ENCODE measurements at places on chromosomes 16 and 17.
A peak's percentile ranks its signal among the peaks of the same experiment; 100 is the strongest.

DNA sequence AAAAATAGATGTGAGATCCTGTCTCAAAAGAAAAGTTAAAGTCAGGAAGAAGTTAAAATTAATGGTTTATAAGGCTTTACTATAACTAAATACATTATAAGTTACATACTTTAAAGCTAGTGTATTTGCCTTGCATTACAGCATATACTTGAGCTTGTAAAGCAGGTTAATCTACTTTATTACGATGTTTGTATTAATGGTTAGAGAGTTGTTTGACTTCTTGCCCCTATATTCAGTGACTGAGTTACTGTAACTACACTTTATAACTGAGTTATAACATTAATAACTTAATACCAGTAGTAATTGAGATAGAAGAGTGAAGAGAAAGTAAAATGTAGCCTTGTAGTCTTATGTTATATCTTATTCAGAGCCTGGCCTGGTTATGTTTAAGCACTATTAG is 22.9 kb downstream of the CLTC start:
- DNase-seq, result no peak

DNA sequence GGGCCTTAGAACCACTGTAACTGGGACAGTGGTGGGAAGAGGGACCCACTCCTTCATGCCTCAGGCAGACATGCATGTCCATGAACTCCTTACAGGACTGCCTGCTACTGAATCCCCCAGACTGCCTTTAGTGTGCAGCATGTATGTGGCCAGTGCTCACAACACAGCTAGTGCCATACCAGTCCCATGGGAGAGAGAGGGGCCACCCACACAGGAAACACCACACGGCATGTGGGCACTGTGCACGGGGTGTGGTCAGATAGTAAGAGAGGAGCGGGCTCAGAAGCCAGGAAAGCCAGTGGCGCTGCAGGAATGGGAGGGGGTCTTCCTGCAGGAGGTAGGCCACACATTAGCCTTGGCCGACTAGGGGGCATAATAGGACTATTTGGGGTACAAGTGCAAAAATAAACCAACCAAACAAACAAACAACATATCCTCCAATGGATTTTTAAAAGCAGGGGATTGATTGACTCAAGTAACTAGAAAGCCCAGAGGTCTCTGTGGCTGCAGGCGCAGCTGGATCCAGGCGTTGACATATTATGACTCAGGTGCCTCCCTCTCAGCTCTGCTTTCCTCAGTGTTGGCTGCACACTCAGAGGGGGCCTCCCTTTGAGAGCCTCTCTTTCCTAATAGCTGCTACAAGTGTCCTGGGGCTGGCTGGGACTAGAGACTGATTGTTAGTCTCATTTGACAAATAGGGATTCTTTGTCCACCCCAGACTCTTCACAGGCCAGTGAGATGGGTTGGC is 104.4 kb downstream of the AMFR start:
- no peak for DNase-seq

DNA sequence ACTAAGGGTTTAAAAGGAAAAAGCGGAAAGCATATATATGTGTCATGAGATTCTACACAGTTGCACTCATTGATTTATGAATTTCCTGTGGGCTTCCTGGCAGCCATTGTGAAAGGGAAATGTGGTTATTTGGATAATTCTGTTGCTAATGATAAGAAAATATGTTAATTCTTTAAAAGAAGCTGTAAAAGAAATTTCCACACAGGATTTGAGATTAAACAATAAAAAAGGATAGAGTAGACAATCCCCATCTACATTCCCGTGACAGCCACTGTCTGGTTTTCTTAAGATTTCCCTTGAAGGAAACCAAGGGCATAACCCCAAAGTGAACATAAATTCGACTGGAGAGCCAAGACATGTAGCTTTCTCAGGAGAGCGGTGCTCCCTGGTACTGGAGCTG is 397.5 kb downstream of the CPPED1 start:
- no peak for DNase-seq

DNA sequence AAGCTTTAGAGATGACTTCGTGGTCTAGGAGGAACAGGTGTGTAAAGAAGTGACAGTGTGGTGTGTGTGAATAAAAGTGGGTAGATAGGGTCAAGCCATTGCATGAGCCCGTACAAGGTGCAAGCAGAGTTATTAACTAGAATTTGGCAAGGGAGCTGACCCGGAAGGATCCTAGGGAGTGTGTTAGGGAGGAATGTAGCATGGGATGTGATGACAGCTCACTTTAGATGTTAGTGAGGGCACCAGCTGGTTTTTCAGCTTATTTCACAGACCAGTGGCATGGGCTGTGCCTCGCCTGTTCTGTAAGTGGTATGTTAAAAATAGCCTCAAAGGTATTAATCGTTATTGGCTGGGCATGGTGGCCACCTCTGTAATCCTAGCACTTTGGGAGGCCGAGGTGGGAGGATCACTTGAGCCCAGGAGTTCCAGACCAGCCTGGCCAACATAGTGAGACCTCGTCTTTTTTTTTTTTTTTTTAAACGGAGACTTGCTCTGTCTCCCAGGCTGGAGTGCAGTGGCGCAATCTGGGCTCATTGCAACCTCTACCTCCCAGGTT is 8.3 kb downstream of the ANKRD40CL start:
- no peak for DNase-seq

GRCh38 chr16:51153577-51154031 is 2.5 kb upstream of the SALL1 start:
- DNase-seq, result no peak

- no peak for DNase-seq
Observed at GRCh38 chr17:7184091-7184488, 4.9 kb upstream of the ASGR1 start.

DNA sequence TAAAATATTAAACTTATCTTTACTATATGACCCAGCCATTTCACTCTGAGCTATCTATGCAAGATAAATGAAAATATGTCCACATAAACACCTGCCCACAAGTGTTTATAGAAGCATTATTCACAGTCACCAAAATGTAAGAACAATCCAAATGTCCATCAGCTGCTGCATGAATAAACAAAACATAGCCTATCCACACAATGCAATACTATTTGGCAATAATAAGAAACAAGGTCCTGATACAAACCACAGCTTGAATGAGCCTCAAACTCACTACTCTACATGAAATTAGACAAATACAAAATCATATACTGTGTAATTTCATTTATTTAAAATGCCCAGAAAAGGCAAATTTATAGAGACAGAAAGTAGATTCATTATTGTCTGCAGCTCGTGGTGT is 355.1 kb downstream of the CDH8 start:
- no peak for DNase-seq

DNA sequence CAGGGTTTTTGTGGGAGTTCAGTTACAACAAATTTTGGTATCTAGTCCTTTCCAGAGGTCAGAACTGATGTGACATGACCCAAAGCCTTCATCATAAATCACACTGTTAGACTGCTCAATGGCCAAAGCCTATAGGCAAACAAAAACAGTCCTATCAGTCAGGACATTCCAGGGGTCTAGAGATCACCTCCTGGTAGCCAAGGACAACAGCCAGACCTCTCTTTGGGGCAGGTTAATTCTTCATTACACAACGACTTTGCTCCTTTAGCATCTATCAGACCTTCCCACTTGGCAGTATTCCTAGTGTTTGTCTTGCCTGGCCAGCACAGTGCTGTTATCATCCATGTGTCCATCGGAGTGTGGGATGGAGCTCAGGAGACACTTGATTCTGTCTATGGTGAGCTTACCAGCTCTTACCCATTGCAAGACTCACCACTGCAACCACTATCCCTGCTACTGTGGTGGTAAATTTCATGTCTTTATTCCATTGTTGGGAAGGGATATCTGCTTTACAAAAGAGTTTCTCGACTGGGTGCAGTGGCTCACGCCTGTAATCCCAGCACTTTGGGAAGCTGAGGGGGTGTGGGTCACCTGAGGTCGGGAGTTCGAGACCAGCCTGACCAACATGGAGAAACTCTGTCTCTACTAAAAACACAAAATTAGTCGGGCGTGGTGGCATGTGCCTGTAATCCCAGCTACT is 95.5 kb upstream of the DHX40 start:
- no peak for DNase-seq

- DNase-seq, result no peak
Observed at GRCh38 chr17:33242375-33243124, 50.5 kb downstream of the ASIC2 start.

- DNase-seq, result no peak
Observed at GRCh38 chr17:38355251-38355650, 3.6 kb downstream of the SOCS7 start.

- no peak for DNase-seq
Observed at GRCh38 chr17:4310354-4311060, 46.7 kb upstream of the ANKFY1 start.

DNA sequence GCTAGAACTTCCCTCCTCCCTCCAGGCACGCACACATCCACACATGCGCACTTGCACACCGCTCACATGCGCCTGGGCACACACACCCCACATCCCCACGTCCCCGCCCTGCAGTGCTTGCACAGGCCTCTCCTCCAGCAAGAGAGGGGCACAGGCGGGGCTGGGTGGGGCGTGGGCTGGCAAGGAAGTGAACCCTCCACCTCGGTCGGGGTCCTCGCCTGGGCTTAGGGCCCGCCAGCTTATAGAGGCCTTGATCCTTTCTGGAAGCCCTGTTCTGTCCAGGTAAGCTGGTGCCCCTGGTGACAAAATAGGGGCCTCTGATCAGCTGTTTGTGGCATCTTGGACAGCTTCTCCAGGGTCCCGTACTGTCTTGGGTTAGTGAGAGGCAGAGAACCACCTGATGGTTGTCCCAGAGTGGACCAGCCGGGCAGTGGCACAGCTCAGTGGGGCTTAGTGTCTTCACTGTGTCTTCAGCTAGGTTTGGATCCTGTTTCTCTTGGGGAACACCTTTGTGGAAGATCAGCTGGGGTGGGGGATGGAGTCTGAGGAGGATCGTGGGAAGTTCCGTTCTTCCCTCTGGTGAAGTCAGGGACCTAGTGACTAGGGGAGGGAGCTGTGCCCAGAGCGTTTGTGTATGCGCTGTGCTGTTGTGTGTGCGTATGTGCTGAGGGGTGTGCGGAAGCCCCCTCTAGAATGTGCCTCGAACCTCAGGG is 12.1 kb downstream of the TBX4 start:
- peak; percentile 69 for DNase-seq

DNA sequence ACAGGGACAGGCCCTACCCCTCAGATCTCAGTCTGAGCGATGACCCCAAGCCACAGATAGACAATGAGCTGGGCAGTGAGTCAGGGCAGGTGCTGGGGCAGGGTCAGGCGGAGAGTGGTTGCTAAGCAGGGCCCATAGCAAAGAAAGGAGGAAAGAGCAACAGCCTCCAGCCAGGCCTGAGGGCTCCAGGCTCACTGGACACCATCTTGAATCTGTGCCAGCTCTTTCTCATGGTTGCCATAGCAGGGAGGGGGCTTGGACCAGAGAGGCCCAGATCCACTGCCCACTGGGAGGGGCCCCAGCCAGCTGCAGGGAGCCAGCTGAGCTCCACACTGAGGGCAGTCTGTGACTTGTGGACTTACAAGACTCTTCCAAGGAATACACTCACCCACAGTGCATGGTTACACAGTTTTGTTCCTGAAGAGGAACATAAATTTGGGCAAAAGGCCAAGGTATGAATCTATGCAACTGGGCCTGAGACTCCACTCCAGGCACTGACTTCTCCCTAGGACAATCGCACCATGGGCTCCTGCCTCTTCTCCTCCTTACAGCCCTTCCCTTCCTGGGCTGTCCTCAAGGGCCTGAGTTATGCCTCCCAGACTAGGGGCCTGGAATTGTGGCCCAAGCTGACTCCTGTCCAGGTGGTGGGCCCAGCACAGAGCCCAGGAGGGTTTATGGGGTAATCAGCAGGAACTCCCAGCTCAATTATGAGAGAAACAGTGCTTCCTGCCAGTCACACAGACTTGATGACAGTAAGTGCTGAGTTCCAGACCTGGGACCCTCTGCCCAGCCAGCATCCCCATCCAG is 59.9 kb downstream of the BEAN1 start:
- peak; percentile 70 for DNase-seq

- DNase-seq, result no peak
Observed at GRCh38 chr16:51986717-51987116, 560.2 kb downstream of the TOX3 start.

DNA sequence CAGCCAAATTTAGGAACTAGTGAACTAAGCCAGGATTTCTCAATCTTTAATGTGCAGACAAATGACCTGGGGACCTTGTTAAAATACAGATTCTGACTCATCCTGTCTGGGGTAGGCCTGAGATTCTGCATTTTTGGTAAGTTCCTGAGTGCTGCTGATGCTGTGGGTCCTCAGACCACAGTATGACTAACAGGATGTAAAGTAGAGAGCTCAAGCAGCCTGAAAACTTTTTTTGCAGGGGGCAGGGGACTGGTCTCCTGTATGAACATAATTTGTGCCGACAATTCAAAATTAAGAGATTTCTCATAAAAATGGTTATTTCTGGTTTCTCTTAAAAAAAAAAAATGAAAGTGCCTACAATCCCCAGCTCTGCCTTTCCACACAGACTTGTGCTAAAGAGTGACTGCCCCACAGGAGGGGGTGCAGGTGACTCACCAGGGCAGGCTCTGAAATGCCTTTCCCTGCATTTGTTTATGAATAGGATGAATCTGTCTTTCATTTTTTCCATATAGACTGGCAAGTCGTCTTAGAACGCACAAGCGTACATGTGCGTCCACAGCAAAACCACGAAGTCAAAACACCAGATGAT is 271.5 kb downstream of the PHKB start:
- DNase-seq, result no peak

DNA sequence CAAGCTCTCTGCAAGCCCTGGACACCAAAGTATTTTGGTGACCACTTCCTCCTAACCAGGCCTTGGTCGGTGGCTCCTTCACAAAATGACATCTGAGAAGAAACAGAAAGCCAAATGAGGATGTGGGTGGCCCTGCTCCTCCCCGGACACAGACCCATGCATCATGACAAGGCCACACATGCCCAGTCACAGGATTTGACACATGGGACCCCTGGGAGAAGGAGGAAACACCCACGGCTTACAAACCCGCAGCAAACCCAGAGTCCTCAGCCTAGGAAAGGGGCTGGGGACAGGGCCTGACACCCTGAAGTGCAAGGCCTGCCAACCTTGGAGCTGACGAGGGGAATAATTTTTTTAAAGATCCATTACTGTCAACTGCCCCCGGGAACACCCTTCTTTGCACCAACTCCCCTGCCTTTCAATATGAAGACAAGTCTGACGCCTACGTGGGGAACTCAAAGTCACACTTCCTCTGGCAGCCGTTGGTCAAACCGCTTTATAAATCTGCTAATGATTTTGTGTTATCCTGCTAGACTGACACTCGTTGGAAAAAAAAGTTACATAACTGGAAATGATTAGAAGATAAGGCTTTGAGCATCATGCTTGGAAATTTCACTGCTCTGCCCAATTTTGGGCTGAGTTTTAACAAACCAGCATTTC is 41.3 kb downstream of the GAS7 start:
- DNase-seq, result no peak

DNA sequence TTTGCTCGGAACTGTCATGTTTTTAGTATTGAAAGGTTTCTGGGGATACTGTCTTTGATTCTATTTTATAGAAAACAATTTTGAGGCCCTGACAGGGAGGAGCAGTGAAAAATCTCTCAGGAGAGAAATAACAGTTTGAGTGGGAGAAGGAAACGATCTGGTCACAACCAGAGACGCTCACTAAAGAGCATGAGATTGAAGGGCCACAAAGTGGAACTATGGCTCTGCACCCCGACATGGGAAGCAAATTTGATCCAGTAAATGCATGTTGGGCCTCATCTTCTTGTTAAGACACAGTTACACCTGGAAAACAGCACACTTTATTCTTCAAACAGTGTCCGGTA is 492 bp downstream of the ERAL1 start:
- DNase-seq, result no peak

GRCh38 chr17:40021451-40021971 is 6.3 kb downstream of the CSF3 start:
- DNase-seq, result no peak
